Astrocyte of the spinal cord (primary cell): ENCODE measurements at places on chromosomes 16 and 17.
A peak's percentile ranks its signal among the peaks of the same experiment; 100 is the strongest.

DNA sequence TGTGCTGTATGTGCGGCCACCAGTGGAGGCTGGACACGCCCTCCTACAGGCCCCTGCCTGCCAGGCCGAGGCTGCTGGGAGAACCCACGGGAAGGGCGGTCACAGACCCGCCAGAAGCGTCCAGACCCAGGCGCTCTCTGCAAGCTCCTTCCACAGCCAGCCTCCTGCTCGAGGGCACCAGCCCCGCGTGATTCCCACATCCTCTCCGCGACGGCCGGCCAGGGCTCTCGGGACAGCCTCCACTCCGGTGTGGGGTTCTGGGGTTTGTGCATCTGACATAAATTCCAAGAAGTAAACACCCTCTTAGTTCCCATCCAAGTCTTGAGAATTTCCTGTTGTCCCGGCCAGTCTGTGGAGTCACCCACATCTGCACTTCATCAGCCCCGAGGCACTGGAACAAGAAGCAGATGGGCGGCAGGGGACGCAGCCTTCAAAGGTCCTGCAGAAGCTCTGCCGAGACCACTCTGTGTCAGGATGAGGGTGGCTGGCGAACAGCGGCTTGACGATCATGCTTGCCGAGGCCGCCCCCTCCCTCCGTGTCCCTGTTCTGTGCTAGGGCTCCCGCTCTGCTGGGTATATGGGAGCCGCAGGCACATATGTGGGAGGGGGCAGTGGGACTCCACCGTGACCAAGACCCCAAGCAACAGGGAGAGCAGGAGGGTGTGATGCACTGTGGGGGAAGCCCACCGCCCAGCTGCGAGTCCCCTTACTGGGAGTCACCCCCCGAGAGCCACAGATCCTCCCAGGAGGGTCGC is 2.4 kb upstream of the TMEM204 start:
- DNase-seq: no peak

DNA sequence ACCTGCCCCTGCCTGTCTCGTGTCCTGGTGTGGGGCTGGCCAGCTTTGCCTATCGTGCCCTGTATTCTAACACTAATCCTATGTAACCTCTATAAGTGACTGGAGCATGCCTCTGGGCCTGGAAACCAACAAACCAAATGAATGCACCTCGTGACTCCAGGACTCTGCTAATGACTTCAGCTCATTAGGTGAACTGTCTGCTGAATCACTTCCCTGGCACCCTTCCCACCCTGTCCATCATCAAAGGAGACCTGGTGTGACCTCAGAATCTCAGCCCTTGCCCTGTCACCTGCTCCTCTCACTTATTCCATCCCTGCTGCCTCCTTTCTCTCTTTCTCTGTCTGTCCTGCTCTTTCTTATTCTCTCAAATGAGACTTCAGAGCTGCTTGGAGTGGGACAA is 322.4 kb downstream of the CBLN1 start:
- no peak for DNase-seq

GRCh38 chr16:70665806-70666735 is 19.7 kb downstream of the IL34 start:
- no peak for DNase-seq

GRCh38 chr16:8730335-8730915 is 56.0 kb downstream of the ABAT start:
- no peak for DNase-seq

DNA sequence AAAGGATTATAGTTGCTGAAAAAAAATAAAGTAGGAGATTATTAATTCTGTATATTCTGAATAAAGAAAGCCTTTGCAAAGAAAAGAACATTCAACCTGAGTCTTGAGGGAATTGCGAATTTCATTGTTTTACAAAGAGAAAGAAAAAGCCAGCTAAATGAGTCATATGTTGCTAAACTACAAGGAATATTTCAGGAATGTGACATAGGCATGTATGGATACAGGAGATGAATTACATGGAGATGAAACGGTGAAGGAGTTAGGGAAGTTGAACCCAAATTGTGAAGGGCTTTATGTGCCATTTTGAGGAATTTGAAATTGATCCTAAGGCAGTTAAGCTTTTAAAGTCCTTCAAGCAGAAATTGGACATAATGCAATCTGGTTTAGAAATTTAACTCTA is 177.3 kb upstream of the RBL2 start:
- DNase-seq: peak; percentile 42

GRCh38 chr17:65794572-65794971 is 233.1 kb upstream of the AXIN2 start:
- DNase-seq: peak; percentile 20

- DNase-seq: no peak
Observed at GRCh38 chr16:64702415-64702814, 419.4 kb downstream of the CDH11 start.

- no peak for DNase-seq
Observed at GRCh38 chr17:27269201-27269600, 24.7 kb upstream of the WSB1 start.

DNA sequence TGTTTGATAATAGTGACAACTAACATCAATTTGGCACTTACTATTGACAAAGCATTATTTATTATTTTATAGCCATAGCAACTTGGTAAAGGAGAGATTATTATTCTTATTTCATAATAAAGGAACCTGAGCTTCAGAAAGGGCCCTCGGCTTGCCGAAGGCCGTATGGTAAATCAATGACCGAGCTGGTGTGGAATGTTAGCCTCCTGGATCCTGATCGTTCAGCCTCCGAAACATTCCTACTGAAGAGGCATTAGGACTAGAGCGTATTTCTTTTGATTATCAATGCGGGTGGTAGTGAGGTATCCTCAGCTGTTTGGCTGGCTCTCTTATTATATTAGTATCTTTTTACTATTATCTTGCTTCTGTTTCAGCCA is 199.3 kb upstream of the TBX2 start:
- DNase-seq: no peak

- DNase-seq: peak; percentile 66
Observed at GRCh38 chr16:82630688-82631087, 3.9 kb downstream of the CDH13 start.

DNA sequence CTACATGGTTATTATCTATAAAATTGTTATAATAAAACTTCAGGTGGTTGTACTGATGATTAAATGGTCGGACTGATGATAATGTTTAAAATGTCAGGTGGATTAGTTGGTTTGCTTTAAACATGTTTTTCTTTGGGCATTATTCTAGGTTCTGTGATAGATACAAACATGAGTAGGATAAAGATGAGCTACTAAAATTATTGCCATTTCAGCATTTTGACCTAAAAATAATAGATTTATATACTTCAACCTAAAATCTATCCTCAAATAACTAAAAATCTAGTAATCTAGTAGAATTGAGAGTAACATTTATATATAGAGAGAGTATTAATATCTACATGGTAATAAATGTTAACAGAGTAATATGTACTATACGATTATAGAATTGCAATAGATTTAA is 241.7 kb upstream of the CDH8 start:
- DNase-seq: no peak

DNA sequence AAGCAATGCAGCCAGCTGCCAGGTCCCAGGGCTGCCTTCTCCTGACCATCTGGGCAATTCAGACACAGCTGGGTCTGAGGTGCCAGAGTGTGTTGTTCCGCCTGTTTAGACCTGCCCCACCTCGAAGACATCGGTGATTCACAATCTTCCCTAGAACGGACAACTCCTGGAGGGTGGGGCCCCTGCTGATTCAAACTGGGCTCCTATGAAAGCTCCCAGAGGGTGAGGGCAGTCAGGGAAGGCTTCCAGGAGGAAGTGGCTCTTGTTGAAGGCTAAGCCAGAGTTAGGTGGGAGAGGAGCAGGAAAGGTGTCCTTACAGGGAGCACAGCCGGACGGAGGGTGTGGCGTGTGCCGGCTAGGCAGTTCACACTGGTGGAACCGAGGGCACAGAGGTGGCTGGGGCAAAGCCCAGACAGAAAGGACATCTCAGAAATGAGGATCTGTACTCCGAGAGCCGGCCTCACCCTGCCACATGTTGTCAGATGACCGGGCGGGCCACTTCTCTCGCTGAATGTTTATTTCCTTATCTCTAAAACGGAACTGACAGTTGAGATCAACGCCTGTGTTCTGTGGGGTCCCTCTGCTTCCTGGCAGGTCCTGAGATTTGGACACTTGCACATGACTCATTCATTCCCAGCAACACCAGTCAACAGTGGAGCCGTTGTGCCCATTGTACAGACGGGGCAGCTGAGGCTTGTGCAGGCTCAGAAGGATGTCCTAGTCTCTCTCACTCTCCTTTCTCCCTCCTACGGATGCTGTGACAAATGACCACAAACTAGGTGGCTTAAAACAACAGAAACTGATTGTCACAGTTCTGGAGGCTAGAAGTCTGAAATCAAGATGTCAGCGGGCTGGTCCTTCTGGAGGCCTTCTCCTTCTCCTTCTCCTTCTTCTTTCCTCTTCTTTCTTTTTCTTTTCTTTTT is 26.9 kb upstream of the LITAF start:
- no peak for DNase-seq

- DNase-seq: no peak
Observed at GRCh38 chr16:51236583-51236982, 85.5 kb upstream of the SALL1 start.
